A673 (cell line): ENCODE measurements at places on chromosomes 6 and 20. TPM values are rescaled to one million over a fixed set of nuclear protein-coding genes. Genes with fewer than 3 reads are reported as not detected.

- H3K27ac ChIP-seq: no peak overlapping the region
- H3K4me1 ChIP-seq: no peaks in the 10 kb centered on the region
- peak; percentile 67 for DNase-seq
- H3K36me3 ChIP-seq: peaks cover 18% of the 10 kb centered on the region
- H3K27me3 ChIP-seq: no peaks in the 10 kb centered on the region
- no peak overlapping the region for H3K4me3 ChIP-seq
Measured at GRCh38 chr6:111361648-111362047, 121.4 kb downstream of the REV3L start.

DNA sequence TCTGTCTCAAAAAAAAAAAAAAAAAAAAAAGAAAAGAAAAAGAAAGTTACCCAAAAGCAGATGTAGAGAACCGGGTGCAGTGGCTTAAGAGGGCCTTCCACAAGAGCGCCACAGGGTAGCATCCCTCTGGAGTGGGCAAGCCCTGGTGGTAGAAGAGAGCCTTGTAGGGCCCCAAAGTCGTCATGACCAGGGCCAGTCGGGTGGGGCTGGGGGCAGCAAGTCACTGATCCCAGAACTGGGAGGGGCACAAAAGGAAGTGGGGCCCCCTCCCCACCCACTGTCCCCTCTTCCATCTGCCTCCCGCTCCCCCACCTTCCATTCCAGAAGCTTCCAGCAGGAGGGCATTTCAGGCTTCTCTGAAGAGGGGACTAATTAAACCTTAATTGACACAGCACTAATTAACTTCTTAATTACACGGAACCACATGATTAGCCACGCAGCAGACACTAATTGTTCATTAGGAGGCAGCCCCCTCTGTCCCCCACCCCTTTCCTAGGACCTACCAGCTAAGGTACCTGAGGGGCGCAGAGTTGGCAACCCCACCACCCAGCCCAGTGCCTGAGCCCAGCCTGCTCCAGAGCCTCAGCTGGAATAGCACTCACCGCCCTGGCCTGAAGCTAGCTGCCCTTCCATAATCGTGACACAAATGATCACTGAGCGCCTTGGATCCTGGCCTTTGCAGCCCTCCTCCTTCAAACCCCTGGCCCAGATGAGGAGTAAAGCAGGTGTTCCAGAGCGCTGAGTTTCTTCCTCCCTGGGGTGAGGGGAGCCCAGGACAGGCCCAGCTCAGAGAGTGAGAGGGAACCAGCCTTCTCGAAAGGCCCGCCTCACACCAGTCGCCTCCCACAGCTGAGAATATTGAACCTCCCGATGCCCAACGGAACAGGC lies 34.8 kb downstream of the MDFI start:
- H3K4me3 ChIP-seq: no peak overlapping the region
- H3K36me3 ChIP-seq: no peaks in the 10 kb centered on the region
- H3K27ac ChIP-seq: no peak overlapping the region
- H3K27me3 ChIP-seq: no peaks in the 10 kb centered on the region

GRCh38 chr20:8457978-8458377 lies 325.9 kb downstream of the PLCB1 start:
- no peak for DNase-seq
- no peaks in the 10 kb centered on the region for H3K27me3 ChIP-seq
- no peaks in the 10 kb centered on the region for H3K36me3 ChIP-seq
- H3K4me3 ChIP-seq: no peak overlapping the region
- no peaks in the 10 kb centered on the region for H3K4me1 ChIP-seq

DNA sequence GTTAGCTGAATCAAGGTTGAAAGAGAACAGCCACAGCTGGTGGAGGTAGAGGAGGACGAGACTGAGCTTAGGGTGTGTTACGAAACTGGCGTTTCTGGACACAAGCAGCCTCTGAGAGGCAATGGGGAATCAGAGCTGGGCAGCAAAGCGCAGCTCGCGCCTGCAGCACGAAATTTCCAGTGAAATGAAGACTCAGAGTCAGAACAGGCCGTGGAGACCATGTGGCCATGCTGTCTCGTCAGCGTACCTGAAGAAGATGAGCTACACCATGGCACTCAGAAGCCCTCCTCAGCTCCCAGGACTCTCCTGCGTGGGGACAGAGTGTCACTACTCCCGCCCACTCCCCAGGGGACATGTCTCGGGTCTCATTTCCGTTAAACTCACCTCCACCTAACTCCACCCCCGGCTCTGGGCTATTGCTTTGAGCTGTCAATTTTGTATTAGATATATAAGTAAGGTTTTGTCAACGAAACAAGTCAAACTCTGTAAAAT lies 256.9 kb downstream of the ERMARD start:
- no peak overlapping the region for H3K4me3 ChIP-seq
- H3K36me3 ChIP-seq: no peaks in the 10 kb centered on the region
- H3K27ac ChIP-seq: no peak overlapping the region
- no peak for DNase-seq

DNA sequence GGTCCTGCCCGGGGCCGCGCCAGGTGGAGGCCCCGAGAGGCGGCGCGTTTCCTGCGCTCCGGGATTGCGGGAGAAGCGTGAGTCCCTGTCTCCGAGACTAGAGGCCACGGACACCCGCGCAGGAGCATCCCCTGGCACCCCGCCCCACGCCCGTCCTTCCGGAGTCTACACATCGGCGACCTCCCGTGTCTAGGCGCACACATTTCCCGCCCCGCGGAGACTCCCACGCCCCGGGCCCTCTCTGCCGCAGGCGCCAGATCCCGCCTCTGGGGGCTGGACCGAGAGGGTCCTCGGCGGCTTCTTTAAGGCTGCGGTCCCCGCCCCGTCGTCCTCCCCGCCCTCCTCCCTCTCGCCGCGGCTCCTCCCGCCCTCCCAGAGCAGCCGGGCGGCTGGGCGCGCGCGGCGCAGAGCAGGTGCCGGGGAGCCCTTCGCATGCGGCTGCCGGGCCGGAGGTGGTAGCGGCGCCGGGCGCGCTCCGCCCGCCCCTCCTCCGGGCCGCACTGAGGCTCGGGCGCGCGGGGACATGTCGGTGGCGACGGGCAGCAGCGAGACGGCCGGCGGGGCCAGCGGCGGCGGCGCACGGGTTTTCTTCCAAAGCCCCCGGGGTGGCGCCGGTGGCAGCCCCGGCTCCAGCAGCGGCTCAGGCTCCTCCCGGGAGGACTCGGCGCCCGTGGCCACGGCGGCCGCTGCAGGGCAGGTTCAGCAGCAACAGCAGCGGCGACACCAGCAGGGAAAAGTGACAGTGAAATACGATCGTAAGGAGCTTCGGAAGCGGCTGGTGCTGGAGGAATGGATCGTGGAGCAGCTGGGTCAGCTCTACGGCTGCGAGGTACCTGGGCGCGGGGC lies at the start of gene PPP1R14C:
Gene PPP1R14C, plus strand, starts transcription at position 375 of the 846 bp plus-strand sequence. Its CDS starts 149 bp downstream, at position 524.
- H3K27ac ChIP-seq: no peak within 1 kb of the TSS
- H3K36me3 ChIP-seq: no peaks in the 10 kb centered on the region
- peaks cover 50% of the 10 kb centered on the region for H3K27me3 ChIP-seq
- peak within 1 kb of the TSS; percentile 64 for H3K4me3 ChIP-seq

DNA sequence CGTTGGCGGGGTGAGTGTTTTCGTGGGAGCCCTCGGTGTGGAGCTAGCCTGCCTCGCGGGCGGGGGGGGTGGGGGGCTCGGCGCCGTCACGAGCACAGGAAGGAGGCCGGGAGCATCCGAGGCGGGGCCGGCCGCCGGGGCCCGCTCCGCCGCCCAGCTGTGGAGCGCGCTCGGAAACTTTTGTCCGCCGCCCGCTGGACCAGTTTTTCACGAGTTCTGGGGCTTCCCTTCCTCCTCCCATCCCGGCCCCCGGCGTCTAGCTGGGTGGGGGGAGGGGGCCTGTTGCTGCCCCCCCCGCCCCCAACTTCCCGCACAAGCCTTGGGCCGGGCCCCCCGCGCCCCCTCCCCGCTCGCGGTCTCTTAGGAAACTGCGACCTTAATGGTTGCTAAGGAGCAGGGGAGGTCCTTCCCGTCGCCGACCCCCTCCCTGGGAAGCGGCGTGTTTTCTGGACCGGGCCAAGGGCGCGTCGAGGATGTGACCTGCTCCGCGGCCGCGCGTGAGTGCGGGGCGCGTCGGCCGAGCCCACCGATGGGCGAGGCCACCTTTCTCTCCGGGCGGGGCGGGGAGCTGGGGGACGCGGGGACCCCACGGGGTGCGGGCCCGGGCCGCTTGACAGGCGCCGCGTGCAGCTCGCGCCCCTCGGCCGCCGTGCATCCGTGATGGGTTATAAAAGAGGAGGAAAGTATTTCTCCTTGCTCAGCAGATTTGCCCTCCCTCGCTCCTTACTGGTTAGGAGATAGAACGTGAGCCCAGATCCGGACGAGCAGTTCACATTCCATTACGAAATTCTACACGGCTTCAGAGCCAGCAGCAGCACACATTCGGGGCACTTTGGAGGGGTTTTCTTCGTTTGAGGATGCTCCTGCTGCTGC lies 1.4 kb downstream of the RREB1 start:
- no peaks in the 10 kb centered on the region for H3K36me3 ChIP-seq
- peak overlapping the region; percentile 67 for H3K27ac ChIP-seq
- peak; percentile 83 for DNase-seq
- H3K4me1 ChIP-seq: peaks cover 41% of the 10 kb centered on the region
- peak overlapping the region; percentile 78 for H3K4me3 ChIP-seq
- no peaks in the 10 kb centered on the region for H3K27me3 ChIP-seq

GRCh38 chr6:53873922-53874321 lies 79.1 kb downstream of the LRRC1 start:
- H3K36me3 ChIP-seq: no peaks in the 10 kb centered on the region
- DNase-seq: no peak
- H3K4me3 ChIP-seq: no peak overlapping the region
- no peaks in the 10 kb centered on the region for H3K4me1 ChIP-seq
- H3K27me3 ChIP-seq: no peaks in the 10 kb centered on the region

DNA sequence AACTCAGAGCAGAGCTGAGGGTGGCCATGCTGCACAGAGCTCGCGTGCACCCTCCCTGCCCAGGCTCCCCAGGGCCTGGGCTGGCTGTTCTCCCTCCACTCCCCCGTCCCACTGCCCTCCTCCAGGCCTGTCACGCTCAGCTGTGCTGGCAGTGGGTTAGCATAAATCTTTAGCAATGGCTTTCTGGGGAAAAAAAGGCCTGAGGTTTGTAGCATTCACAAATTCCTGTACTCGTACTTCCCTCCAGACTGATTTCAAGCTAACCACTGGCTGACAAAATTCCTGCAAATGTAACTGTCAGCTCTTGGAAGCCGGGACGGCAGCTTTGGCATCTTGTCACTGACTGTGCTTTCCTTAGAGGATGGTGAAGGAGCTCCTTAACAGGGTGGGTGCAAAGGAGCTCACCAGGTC lies 22.3 kb upstream of the SMOC2 start:
- no peaks in the 10 kb centered on the region for H3K4me1 ChIP-seq
- H3K27me3 ChIP-seq: peaks cover 6% of the 10 kb centered on the region
- no peak for DNase-seq
- H3K4me3 ChIP-seq: no peak overlapping the region
- no peaks in the 10 kb centered on the region for H3K36me3 ChIP-seq
- no peak overlapping the region for H3K27ac ChIP-seq

- no peak overlapping the region for H3K4me3 ChIP-seq
- H3K27ac ChIP-seq: no peak overlapping the region
- no peaks in the 10 kb centered on the region for H3K36me3 ChIP-seq
- H3K27me3 ChIP-seq: no peaks in the 10 kb centered on the region
Measured at GRCh38 chr6:75149696-75150095, 56.2 kb downstream of the COL12A1 start.

DNA sequence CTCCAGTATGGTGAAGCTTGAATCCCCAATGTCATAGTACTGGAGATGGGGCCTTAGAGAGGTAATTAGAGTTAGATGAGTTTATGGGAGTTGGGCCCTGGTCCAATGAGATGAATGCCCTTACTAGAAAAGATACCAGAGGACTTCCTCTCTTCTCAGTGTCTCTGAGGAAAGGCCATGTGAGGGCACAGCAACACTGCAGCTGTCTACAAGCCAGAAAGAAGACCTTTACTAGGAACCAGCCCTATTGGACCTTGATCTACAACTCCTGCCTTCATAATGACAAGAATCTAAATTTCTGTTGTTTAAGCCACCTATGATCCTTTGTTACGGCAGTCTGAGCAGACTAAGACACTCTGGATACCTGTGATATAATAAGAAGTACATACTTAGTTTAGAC lies 31.4 kb upstream of the AKAP7 start:
- H3K27me3 ChIP-seq: no peaks in the 10 kb centered on the region
- no peak for DNase-seq
- H3K4me3 ChIP-seq: no peak overlapping the region
- H3K36me3 ChIP-seq: no peaks in the 10 kb centered on the region
- H3K4me1 ChIP-seq: peaks cover 16% of the 10 kb centered on the region

The SAMD3 gene
- not detected in 2 replicates for total RNA-seq

The BMP7 gene
- 7.5 and 18.9 TPM in 2 replicates for total RNA-seq
